Stimulated activated CD8-positive, alpha-beta memory T cell treated with anti-CD3 and anti-CD28 coated beads, Interleukin-2, amount 100 ng/mL, for 1 hour (primary cell): ENCODE measurements at places on chromosomes 11 and 22.

DNA sequence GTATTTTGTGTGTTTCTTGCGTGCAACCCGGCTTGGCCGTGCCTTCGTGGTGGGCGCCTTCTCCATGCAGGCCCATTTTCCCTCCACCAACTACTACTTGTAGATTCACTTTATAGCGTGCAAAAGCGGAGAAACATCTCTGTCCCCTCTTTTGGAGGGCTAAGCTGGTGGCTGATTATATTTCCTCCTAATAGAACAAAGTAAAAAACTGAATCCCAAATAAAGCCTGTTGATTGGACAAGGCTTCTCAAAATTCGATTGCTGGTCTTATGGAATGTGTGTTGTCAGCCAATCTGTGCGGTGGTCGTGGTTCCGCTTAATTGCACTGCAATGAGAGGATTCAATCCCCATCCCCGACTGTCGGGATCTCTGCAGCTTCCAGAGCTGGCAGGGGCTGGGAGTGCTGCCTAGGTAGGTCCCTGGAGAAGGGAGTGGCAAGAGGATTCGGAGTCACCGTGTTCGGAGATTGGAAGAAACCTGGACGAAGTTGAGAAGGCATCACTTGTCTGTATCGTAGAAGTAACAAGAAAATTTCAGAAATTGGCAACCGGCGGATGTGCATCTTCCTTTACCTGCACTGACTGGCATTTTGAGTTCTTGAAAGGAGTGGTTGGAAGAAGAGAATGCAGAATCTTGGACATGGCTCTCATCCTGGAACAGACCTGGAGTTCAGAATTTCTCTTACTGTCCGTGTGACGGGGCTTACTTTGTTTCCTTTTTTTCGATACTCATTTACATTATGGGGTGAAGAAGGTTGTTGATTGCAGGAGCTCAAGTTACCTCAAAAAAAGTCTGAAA, 1.1 kb downstream of the HMGXB4 start:
- no peak for DNase-seq

GRCh38 chr11:122398167-122398566, 257.4 kb upstream of the UBASH3B start:
- no peak for DNase-seq

DNA sequence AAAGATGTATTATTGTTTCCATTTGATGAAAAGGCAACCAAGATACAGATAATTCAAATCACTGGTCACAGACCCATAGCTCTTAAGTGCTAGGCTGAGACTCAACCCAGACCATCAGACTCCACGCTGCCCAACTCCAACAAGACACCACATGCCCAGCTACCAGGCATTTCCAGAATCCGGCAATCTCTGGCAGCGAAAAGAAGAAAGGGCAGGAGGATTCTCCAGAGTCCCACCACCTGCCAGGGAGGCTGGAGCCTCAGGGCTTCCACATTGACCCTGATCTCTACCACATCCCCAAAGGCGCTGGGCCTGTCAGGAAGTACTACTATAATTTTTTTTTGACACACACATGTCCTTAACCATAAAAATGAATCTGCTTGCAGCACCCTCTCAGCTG, 61.4 kb upstream of the ARFGAP3 start:
- DNase-seq, result no peak

- DNase-seq, result no peak
Observed at GRCh38 chr11:90766121-90766520, 543.3 kb upstream of the CHORDC1 start.

GRCh38 chr11:64084146-64084950, 48.6 kb downstream of the FLRT1 start:
- DNase-seq, result no peak

GRCh38 chr11:68948496-68948895, 32.3 kb downstream of the MRGPRD start:
- no peak for DNase-seq

DNA sequence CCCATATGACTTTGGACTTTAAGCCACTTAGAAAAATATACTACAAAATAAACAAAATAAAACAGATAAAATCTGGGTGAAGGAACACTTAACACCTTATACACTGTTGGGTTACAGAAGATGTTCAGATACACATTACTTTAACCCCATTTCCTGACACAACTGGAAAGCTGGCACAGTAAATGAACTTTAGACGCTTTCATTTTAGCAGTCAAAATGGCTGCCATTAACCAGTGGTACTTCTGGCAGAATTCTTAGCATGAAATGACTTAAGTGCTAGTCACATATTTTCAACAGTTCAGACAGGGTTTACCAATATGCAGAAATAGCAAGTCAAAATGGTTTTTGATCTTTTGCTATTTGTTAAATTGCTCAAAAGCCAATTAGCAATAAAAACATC, 37.9 kb downstream of the PIK3C2A start:
- no peak for DNase-seq

GRCh38 chr11:27209562-27210005, 153.4 kb downstream of the CCDC34 start:
- no peak for DNase-seq

DNA sequence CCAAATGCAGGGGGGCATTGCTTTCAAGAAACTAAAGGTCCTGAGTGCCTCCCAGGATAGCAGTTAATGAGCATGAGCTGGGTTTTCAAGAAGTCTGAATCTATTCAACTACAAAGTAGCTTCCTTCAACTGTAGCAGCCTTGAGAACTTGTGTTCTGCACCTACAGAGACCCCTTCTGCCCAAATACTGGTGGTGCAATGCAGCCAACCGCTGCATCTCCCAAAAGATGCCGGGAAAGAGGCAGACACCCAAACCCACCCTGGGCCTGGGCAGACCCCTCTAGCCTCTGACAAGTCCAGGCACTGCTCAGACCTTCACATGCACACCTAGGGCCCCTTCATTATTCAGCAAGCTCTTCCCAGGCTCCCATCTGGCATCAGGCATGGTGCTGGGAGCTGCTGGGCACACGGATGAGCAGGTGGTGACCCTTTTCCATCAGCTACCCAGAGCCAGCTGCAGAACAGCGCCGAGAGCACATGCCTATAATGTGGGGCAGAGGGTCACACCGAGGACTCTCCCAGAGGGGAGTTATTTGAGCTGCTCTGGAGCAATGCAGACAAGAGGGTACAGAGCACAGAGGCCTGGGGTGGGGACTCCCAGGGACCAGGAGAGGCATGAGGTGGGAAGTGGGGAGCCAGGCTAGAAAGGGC, 44.9 kb upstream of the ETS1 start:
- DNase-seq, result no peak

DNA sequence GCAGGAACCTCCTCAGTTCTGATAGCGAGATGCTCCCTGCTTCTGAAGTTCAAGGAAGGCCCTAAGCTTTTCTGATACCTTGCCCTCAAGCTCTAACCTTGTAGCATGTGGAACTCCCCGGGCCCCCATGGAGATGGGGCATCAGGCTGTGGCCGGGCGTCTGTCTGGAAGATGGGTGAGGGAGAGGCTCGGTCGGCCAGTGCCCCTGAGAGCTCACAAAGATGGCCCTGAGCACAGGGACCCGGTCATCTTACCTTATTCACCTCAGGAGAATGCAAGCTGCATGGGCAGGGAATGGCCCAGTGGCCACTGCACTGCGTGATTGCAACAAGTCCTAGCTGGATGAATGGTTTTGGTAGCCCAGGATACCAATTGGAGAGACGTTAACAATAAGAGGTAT, 830.3 kb downstream of the TBC1D22A start:
- DNase-seq, result no peak

DNA sequence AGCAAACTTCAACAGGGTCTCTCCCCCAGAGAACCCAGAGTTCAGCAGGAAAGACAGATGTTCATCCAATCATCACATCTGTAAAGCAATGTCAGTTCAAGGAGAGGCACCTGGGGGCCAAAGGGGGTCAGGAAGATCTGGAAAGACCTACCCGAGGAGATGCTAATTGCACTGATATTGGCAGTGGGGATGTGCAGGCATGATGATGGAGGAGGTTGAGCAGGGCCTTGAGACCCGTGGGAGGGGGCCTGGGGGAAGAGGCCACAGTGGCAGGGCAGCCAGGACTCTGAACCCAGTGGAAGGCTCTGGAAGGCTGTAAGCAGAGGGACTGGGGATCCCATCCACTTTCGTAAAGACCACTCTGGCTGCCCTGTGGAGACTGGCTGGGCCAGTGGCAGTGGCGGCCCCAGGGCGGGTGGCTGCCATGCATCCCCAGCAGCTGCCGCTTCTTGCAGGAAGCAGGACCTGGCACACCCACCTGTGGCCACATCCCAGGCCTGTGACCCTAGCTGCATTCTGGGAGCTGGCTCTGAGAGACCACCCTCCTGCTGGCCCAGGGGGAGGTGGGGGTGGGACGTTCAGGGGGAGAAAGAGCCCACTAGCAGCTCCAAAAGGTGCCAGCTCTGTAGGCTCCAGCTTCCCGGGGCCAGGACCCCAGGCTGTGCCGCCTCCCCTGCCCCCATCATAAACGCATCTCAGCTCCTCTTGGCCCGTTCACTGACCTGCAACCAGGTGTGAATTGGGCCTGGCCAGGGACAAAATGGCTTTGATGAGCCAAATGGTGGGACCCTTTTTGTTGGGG, 59.9 kb upstream of the FGF3 start:
- DNase-seq, result no peak

DNA sequence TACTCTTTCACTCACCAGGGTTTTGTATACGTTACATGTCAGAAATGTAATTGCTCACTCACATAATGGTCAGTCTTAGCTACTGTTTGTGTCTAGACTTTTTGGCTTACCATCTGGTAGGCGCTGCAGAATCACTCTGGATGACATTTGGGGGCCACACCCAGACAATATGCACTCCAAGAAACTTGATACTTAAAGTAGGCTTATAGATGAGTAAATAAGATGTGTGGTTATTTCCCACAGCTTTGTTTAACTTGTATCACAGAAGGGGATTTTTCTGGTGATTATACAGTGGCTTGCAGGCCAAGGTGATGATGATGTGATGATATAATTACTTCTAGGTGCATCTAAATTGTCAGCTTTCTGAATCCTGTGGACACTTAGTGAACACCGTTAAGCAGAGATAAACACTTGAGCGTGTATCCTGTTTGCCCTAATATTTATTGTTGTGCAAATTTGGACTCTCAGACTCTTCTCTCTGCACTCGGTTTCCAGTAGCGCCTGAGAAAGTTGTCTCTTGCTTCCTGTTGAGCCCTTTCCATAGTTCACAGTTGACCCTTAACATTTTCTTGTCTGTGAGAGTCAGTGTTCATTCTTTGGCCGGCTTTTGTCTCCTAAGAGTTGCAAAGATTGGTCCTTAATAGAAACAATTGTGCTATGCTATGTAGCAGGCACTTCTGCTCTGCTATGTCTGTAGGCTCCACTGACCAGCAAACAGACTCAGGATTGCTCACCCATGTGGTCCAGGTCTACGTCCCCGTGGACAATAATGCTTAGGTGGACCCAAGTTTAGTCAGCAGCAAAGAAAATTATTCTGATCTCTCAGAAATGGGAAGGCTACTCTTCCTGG, 89.3 kb downstream of the PRR5L start:
- no peak for DNase-seq
